Endothelial cell of umbilical vein (primary cell): ENCODE measurements at places on chromosomes 5 and 9. TPM values are rescaled to one million over a fixed set of nuclear protein-coding genes. Genes with fewer than 3 reads are reported as not detected.

GRCh38 chr5:175700991-175701390 lies 43.1 kb downstream of the HRH2 start:
- no peak overlapping the region for H3K27ac ChIP-seq
- H3K4me1 ChIP-seq, result no peaks in the 10 kb centered on the region
- H3K36me3 ChIP-seq, result no peaks in the 10 kb centered on the region
- H3K27me3 ChIP-seq, result no peaks in the 10 kb centered on the region
- no peak for DNase-seq

DNA sequence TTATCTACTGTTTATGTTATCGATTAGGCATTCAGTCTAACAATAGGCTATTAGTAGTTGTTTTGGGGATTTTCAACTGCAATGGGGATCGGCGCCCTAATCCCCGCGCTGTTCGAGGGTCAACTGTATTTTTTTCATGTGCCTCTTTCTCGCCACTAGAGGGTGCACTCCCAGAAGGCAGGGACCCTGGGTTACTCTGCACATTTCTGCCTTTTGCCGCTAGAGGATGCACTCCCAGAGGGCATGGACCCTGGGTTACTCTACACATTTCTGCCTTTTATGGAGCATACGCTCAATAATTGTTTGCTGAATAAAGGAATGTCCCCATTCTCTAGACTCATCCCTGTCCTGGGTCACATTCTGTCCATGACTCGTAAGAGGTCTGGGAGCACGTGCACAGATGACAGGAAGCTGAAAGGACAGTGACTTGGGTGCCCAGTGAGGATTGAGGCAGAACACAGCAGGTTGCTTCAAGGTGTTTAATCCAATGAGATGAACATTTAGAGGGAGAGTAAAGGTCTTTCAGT lies 27.9 kb upstream of the RECK start:
- H3K36me3 ChIP-seq, result no peaks in the 10 kb centered on the region
- H3K27ac ChIP-seq, result no peak overlapping the region
- H3K4me3 ChIP-seq, result no peak overlapping the region
- H3K4me1 ChIP-seq, result no peaks in the 10 kb centered on the region
- peak; percentile 54 for DNase-seq
- H3K27me3 ChIP-seq, result peaks cover 2% of the 10 kb centered on the region

DNA sequence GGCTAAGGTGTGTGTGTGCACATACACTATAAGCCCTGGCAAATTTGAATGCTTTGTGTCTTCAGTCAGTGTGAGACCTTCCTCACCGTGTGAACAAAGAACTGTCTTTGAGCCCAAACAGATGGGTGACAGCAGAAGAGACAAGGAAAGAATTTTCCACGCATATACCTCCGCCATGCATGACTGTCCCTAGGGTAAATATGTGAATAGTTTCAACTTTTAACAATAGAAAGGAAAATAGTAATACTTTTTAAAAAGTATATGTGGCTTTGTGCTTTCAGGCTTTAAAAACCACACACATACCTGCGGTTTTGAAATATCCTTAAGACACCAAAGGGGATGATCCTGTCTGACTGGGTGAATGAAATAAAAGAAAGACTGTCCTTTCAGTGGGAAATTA lies 438.6 kb upstream of the MPDZ start:
- no peak overlapping the region for H3K4me3 ChIP-seq
- H3K36me3 ChIP-seq, result no peaks in the 10 kb centered on the region
- DNase-seq, result no peak
- peaks cover 2% of the 10 kb centered on the region for H3K4me1 ChIP-seq
- H3K27me3 ChIP-seq, result no peaks in the 10 kb centered on the region

DNA sequence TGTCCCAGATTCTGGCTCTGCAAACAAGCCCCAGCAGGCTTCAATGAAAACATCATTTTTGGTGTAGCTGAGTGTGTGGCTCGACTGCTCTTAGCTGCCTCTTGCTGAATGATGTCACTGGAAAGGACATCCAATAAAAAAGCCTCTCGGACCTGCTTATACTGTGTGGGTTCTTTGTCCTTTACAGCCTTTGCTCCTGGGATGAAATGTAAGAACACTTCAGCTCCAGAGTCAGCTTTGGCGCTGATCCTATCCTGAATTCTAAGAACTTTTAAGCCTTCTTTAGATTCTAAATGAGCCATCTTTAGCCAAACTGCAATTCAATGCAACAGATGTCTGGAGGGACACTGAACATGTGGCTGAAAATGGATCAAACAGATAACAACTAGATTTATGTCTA lies 404.6 kb upstream of the C9orf72 start:
- H3K36me3 ChIP-seq, result no peaks in the 10 kb centered on the region
- no peak overlapping the region for H3K27ac ChIP-seq
- no peak overlapping the region for H3K4me3 ChIP-seq
- no peaks in the 10 kb centered on the region for H3K4me1 ChIP-seq
- no peak for DNase-seq

DIPK1B gene
- 242 and 253 TPM in 2 replicates for total RNA-seq

HTR4 gene
- not detected in 2 replicates for total RNA-seq
